Body of pancreas (tissue), 4 donors: ENCODE measurements at places on chromosomes 5 and 9.

DNA sequence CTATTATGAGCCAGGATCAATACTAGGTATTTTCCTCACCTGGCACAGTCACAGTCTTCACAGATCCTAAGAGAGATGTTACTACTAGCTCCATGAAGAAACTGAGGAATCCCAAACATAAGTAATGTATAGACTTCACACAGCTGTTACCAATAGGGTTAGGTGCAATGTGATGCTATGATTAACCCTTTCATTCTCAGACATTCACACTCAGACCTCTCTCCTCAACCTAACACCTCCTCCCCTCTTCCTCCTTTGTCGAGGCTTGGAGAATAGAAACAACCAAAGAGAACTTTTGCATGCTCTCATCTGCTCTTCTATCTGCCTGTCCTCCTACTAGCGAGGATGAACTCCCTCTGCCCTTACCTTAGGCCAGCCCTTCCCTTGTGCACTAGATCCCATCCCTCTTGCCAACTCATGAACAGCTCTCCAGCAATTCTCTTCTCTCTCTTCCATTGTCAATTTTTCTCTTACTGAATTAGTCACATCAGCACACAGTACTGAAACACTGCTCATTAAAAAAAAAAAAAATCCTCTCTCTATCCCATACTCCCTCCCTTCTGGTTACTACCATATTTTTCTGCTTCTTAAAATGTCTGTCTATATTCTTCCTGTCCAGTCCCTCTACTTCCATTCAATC is 47.7 kb downstream of the MAPKAP1 start:
- DNase-seq: no peak

- no peak for DNase-seq
These were observed 26.4 kb downstream of the ERCC8 start for GRCh38 chr5:60918466-60918865.

DNA sequence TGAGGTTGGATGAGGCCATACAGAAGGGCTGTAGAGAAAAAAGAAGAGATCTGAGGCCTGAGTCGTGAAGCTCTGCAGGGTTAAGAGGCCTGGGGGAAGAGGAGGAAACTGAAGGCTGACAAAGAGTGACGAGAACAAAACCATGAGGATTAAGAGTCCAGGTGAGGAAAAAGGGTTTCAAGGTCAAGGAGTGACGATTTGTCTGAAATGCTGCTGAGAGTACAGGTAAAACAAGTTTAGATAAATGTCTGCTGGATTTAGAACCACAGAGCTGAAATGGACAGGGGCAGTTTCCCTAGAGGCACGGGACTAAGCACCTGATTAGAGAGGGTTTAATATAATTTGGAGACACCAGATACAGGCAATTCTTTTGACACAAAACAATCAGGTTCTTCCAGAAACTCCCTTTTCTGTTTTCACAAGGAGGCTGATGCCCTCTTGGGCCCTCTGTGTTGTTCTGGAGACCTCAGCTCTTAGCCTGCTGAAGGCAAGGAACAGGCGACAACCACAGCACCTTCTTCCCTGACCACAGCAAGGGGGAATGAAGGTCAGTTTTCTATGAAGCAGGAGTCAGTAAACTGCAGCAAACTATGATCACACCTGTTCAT is 14.6 kb upstream of the GCNT1 start:
- DNase-seq: no peak

DNA sequence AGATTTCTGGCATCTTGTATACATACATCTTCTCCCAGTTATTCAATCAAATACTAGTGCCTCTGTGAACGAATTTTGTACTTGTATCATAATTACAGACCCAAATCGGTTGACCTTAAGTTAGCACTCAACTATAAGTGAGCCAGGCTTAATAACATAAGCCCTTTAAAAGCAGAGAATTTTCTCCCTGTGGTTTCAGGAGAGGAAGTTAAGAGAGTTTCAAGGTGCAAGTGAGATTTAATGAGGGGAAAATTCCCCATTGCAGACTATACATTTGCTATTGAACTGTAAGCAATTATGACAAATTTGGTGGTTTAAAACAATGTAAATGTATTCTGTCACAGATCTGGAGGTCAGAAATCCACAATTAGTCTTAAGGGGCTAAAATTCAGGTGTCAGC is 261.9 kb upstream of the NREP start:
- no peak for DNase-seq

DNA sequence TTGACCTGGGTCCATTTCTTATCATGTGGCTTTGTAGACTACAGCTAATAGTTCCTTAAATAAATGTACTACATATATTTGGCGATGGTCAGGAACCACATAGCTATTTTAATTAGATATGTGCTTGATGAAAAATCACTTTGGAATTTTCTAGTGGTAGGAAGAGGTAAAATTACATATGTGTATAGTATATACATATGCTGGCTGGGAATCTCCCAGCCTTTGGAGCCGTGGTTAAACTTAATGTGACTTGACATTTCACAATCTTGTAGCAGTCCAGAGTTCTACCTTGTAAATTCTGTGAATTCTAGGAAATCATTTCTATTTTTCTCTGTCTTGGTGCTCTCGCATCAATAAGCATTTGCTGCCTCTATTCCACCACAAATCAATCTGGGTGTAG is 565.0 kb downstream of the DMRTA1 start:
- no peak for DNase-seq

DNA sequence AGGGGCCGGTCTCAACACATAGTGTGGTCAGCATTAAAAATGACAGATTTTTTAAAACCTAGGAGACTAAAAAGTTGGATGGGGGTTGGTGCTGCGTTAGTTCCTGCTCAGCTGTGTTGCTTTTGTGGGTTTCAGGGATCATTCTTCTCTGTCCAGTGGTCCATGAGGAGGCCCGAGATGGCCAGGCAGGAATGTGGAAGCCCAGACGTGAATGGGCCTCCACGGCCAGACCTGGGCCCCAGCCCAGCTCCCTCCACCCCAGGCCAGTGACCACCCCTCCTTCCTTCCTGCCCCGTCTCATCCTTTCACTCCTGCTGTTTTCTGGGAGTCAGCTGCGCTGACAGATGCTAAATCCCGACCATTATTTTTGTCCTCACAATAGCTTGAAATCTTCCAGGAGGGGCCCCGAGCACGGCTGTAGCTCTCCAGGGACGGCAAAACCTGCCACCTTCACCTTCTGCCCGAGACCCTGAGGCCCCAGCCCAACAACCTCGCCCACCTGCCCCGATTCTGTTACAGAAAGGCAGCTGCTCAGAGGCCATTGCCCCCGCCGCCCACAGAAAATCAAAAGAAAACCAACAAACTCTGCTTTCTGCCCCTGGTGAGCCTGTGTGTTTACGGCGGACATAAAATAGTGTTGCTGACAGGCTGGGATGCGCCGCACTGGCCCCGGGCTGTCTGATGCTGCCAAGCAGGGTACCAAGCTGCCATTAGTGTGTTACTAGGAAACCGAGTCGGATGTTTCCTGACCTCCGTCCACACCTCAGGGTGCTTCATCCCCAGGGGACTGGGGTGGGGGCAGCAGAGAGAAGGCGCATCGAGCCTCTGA is 83.7 kb upstream of the SARDH start:
- DNase-seq: no peak

- DNase-seq: no peak
These were observed 16.1 kb upstream of the COL23A1 start for GRCh38 chr5:178606269-178606668.

DNA sequence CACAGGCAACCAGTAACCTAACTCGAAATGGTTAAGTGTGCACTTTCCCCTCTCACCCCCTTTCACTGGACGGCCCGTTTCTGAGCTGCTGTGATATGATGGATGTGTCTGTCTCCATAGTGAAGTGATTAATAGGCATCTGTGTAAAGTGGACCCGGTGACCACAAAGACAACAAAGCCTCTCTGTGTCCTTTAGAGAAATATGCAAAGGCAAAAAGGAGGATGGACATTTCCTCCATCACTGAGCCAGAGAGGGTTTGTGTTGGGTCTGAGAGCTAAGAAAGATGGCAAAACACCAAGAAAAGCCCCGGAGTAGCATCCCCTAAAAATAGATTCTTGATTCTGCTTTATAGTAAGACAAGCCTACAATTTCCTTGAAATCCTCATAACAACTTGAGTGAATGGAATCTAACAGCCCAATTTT is 120.6 kb downstream of the SEMA6A start:
- no peak for DNase-seq

- peak; percentile 64 for DNase-seq
These were observed at the start of gene ISL1 for GRCh38 chr5:51383131-51384121. Gene ISL1, plus strand, starts transcription at chr5:51383448. Its CDS starts 224 bp downstream, at chr5:51383672.
